ENCODE measurements at places on chromosomes 2 and 18. TPM values are rescaled to one million over a fixed set of nuclear protein-coding genes. Genes with fewer than 3 reads are reported as not detected.

Gene ACVR1
- total RNA-seq, result 11.3 TPM

Gene GPR155
- total RNA-seq, result 0.53 TPM

Gene MYOM1
- total RNA-seq, result 0.41 TPM

Gene PDE1A
- 0.44 TPM for total RNA-seq

Gene COBLL1
- 42.1 TPM for total RNA-seq

DNA sequence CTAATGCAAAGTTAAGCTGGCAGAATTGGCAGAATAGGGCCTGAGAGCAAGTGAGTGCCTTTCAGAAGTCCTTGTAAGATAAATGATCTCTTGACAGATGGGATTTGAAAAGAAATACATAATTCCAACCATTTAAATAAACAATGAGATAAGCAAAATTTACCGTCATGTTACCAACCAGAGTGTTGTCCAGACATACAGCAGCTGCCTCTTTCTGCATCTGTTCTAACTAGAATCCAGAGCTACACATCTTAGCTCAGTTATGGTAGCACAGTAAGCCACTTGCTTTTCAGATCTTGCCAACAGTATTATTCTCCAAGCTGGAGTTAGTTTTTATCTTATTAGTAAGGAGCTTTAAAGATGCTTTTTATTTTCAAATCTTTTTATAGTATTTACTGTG is 179.6 kb downstream of the BARD1 start:
- DNase-seq, result no peak
- no peak overlapping the region for H3K27ac ChIP-seq
- H3K27me3 ChIP-seq, result no peaks in the 10 kb centered on the region
- H3K36me3 ChIP-seq, result no peaks in the 10 kb centered on the region
- H3K4me3 ChIP-seq, result no peak overlapping the region

- H3K4me1 ChIP-seq, result no peaks in the 10 kb centered on the region
- no peaks in the 10 kb centered on the region for H3K36me3 ChIP-seq
- DNase-seq, result no peak
These were observed 6.5 kb upstream of the TMEM182 start for GRCh38 chr2:102755284-102755683.

DNA sequence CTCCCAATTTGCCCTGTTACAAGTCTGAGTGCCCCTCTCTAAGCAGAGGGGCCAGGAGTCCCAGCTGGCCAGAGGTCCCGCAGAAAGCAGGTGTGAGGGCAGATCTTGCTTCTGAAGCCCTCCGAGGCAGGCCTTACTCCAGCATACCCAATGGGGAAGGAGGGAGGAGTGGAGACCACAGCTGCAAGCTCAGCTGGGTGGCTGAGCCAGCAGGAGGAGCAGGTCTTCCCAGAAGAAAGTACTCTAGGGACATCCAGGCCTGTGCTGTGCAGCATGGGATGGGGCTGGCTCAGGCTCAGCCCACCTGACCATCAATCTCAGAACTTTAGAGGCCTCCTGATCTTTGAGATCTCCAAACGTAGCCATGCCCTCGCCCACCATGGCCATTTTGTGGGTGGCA is 31.3 kb downstream of the PLB1 start:
- H3K4me3 ChIP-seq, result no peak overlapping the region
- H3K27ac ChIP-seq, result no peak overlapping the region
- DNase-seq, result no peak
- H3K27me3 ChIP-seq, result no peaks in the 10 kb centered on the region

DNA sequence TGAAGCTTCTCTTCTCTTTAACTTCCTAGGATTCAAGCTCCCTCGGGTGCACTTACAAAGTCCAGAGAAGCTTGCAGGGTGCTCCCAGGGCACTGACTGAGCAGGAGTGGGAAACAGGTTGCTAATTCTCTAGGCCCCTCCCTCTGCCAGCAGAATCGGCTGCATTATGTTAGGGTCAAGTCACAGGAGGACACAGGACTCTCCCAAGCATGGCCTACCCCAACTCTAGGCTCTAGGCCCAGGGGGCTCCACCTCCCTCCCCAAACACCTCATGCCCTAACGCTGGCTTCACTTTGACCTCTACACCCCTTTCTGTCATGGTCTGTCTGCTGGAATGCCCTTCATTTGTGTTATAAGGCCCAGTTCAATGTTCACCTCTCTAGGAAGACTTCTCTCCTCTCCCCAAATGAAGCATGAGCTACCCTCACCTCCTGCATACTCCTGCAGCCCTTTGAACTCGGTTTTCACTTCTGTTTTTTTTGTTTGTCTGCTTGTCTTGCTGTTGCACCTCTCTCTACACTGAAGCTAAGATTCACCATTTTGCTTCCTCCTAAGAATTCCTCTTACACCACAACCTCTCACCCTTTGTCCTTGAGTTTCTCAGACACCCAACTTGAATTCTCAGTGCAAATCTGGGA is 521.8 kb upstream of the ID2 start:
- no peak overlapping the region for H3K4me3 ChIP-seq
- H3K27me3 ChIP-seq, result no peaks in the 10 kb centered on the region
- H3K36me3 ChIP-seq, result no peaks in the 10 kb centered on the region
- no peaks in the 10 kb centered on the region for H3K4me1 ChIP-seq
- DNase-seq, result no peak

- peaks cover 2% of the 10 kb centered on the region for H3K36me3 ChIP-seq
- no peak for DNase-seq
- no peak overlapping the region for H3K4me3 ChIP-seq
- no peaks in the 10 kb centered on the region for H3K4me1 ChIP-seq
- H3K27me3 ChIP-seq, result no peaks in the 10 kb centered on the region
These were observed 9.5 kb downstream of the RALB start for GRCh38 chr2:120262150-120262549.

DNA sequence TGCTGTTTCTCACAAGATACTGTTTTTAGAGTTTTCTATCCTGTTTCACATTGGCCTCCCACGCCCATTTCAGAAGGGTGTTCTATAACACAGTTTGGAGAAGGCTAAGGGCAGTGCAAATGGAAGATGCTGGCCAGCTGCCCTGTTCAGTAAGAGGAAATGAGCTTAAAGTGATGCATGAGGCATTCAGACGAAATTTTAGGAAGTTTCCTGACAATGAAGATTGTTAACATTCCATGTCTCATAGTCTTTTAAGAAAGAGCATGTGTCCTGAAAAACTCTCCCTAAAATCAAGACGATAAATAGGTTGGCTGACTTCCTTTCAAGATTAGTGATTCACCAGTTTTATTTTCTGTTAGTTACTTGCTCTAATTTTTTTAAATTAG is 484.2 kb upstream of the NRP2 start:
- H3K27me3 ChIP-seq, result no peaks in the 10 kb centered on the region
- H3K36me3 ChIP-seq, result no peaks in the 10 kb centered on the region
- no peak overlapping the region for H3K4me3 ChIP-seq

DNA sequence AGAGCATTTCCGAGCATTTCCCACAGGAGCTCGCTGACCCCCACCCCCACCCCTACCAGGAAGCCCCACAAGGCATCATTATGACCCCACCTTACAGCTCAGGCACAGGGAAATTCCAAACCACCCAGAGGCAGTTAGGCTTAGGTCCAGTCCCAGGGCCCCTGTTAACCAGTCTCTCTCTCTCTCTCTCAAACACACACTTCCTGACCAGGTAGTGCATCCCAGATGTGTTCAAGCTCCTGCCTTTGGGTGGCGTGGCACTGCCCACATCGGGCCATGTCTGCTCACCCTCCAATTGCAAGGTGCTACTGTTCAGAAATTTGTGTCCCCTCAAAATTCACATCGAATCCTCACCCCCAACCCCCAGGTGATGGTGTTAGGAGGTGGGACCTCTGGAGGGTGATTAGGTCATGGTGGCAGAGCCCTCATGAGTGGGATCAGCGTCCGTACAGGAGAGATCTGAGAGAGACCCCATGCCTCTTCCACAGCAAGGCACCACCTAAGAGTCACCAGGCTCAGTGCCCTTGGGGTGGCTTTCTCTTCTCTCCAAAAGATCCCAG is 8.8 kb downstream of the COPS9 start:
- H3K4me1 ChIP-seq, result no peaks in the 10 kb centered on the region
- no peak overlapping the region for H3K27ac ChIP-seq
- no peaks in the 10 kb centered on the region for H3K27me3 ChIP-seq
- no peaks in the 10 kb centered on the region for H3K36me3 ChIP-seq
- H3K4me3 ChIP-seq, result no peak overlapping the region

- H3K4me1 ChIP-seq, result no peaks in the 10 kb centered on the region
- DNase-seq, result peak; percentile 45
- H3K27me3 ChIP-seq, result no peaks in the 10 kb centered on the region
These were observed 51.7 kb upstream of the CCDC85A start for GRCh38 chr2:56132138-56132537.

GRCh38 chr2:142710336-142710735 is 167.1 kb upstream of the KYNU start:
- H3K27me3 ChIP-seq, result no peaks in the 10 kb centered on the region
- no peaks in the 10 kb centered on the region for H3K4me1 ChIP-seq
- H3K4me3 ChIP-seq, result no peak overlapping the region
- H3K36me3 ChIP-seq, result no peaks in the 10 kb centered on the region

DNA sequence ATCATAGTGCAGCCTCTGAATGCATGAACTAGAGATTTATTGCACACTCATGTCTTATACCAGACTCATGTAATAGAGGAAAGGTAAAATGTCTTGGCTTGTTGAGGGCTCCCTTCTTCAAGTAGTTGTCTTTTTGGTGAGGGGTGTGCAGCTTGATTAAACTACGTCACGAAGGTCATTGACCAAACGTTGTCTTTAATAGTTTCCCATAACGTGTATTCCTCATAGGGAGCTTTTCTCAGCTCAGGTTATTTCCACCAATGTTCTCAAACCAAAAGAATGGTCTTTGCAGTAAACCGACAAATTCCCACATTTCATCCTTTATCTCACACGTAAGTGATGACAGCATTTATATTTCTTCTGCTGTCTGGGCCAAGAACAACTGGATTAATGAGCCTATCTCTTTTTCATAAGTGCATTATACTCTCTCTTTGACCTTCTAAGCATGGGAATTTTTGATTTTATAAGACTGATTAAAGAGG is 547.7 kb upstream of the ZEB2 start:
- H3K4me1 ChIP-seq, result no peaks in the 10 kb centered on the region
- no peaks in the 10 kb centered on the region for H3K27me3 ChIP-seq

DNA sequence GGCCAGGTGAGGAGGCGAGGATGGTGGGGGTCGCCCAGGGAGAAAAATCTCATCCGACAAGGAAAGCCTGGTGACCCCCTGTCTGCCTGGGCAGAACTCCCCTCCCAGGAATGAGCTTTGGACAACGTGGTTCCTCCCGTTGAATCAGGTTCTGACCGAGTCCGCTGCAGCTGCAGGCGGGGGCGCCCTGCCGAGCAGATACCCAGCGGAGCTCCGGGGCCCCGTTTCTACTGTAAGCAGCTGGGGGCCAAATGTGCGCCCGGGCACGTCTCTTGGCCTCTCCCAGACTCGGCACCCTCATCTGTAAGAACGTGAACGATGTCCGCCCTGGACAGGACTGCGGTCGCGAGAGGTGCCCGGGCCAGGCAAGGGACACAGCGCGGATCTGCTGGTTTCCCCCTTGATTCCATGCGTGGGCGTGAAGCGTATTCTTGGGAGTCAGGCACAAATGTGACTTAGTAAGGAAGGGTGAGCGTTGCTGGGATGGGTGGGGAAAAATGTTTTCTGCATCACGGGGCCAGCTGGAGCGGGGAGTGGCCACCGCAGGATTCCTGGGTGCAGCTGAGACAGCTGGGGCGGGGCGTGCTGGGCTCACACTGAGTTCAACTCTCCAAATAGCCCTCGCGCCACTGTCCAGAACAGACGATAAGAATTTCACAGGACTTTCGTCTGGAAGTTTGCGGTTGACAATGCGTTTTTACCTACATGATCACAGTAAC is 20.2 kb upstream of the TUBB6 start:
- peak overlapping the region; percentile 68 for H3K27ac ChIP-seq
- H3K4me3 ChIP-seq, result peak overlapping the region; percentile 26
- peak; percentile 78 for DNase-seq
- H3K4me1 ChIP-seq, result peaks cover 11% of the 10 kb centered on the region
- no peaks in the 10 kb centered on the region for H3K36me3 ChIP-seq

- no peaks in the 10 kb centered on the region for H3K27me3 ChIP-seq
- DNase-seq, result no peak
- H3K36me3 ChIP-seq, result no peaks in the 10 kb centered on the region
- no peak overlapping the region for H3K27ac ChIP-seq
- no peak overlapping the region for H3K4me3 ChIP-seq
- peaks cover 5% of the 10 kb centered on the region for H3K4me1 ChIP-seq
These were observed 54.1 kb upstream of the EPB41L5 start for GRCh38 chr2:119958670-119959268.

DNA sequence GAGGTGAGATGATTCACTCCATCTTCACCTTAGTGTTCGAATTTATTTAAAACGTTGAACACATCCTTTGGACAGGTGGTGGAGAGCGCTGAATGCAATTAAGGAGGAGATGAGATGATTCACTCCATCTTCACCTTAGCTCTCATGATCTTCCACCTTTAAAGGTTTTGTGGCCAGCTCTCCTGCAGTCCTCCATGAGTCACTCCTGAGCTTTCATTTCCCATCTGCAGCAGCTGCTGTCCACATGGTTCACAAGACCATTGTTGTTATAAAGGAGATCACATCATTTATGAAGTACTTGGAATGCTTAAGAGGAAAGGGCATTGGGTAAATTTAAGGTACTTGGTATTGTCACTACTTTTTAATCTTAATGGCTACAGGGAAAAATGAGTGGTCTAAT is 298.5 kb downstream of the PAX3 start:
- H3K4me1 ChIP-seq, result peaks cover 12% of the 10 kb centered on the region
- no peaks in the 10 kb centered on the region for H3K36me3 ChIP-seq
- H3K4me3 ChIP-seq, result no peak overlapping the region
- H3K27me3 ChIP-seq, result no peaks in the 10 kb centered on the region
- DNase-seq, result no peak

DNA sequence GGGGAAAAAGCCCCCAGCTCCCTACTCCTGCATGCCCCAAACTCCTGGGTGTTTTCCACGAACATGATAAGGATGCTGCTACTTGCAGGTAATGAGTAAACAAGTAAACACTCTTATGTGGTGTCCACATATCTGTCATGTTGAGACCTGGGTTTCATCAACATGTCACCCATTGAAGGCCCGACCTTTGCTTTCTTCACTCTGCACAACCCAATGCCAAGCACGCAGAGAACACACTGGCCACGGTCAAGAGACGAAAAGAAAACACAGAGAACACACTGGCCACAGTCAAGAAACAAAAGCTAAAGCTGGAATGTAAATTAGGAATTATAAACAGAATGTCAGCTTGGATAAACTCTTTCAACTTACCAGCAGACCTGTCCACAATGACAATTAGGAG is 143.1 kb downstream of the TTC32 start:
- H3K27ac ChIP-seq, result no peak overlapping the region
- no peak overlapping the region for H3K4me3 ChIP-seq
- no peaks in the 10 kb centered on the region for H3K36me3 ChIP-seq
- no peaks in the 10 kb centered on the region for H3K27me3 ChIP-seq
- H3K4me1 ChIP-seq, result no peaks in the 10 kb centered on the region
- DNase-seq, result no peak

DNA sequence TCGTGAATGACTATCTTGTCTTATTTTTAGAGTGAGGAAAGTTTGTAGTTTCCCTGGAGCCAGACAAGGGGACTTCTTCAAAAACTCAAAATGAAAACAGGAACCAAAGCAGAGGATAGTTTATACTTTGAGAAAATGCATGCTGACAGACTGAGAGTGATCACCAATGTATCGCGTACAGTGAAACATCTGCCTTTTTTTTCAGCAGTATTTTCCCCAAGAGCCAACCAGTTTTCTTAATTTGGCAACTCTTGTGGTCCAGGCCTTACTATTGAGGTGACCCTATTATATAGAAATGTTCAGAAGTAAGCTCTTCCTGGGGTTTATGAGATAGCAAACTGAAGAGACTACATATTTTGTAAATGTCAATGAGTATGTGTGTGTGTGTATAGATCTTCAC is 153.7 kb upstream of the VRK2 start:
- peak overlapping the region; percentile 76 for H3K27ac ChIP-seq
- H3K4me3 ChIP-seq, result no peak overlapping the region
- no peak for DNase-seq
- no peaks in the 10 kb centered on the region for H3K36me3 ChIP-seq
- no peaks in the 10 kb centered on the region for H3K27me3 ChIP-seq
- H3K4me1 ChIP-seq, result peaks cover 21% of the 10 kb centered on the region

GRCh38 chr2:171910494-171910893 is 11.8 kb upstream of the HAT1 start:
- H3K4me3 ChIP-seq, result no peak overlapping the region
- DNase-seq, result no peak
- no peaks in the 10 kb centered on the region for H3K27me3 ChIP-seq
- no peaks in the 10 kb centered on the region for H3K36me3 ChIP-seq

Data from Caco-2 (cell line).